Stimulated activated CD4-positive, alpha-beta T cell treated with anti-CD3 and anti-CD28 coated beads, Interleukin-1b, Interleukin-23, amount 100 ng/mL, for 24 hours (primary cell): ENCODE measurements at places on chromosomes 11 and 22.

DNA sequence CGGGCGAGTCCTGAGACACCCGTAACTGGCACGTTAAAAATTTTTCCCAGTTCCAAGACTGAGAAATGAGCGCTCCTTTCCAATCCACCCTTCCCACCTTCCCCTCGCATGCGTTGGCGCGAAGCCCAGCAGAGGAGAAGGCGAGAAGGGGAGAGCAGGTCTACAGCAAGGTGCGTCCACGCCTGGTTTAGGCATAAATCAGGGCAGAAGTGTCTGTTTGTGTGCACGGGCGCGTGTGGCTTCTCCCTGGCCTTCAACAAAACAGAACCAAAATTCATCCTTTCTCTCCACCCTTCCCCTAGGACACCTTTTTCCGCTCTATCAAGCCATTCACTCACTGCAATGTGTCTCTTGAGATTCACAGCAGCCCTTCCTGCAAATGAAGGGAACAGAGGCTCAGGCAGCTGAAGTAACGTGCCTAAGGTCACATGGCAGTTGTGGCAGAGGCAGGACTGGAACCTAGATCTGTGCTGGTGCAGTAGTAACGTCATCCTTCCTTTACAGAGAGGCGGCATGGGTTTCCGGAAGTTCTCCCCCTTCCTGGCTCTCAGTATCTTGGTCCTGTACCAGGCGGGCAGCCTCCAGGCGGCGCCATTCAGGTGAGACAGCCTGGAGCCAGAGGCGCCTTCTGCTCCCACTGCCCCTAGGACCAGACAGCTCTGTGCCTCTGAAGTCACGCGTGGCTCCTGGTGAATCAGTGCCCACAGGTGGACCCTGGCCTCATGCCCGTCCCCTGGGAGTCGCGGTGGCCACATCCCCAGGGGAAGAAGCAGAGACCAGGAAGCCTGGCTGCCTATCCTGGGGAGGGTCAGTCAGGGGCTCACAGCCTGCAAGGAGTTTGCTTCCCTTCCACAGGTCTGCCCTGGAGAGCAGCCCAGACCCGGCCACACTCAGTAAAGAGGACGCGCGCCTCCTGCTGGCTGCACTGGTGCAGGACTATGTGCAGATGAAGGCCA lies 1.1 kb downstream of the CALCB start:
- peak; percentile 79 for DNase-seq

DNA sequence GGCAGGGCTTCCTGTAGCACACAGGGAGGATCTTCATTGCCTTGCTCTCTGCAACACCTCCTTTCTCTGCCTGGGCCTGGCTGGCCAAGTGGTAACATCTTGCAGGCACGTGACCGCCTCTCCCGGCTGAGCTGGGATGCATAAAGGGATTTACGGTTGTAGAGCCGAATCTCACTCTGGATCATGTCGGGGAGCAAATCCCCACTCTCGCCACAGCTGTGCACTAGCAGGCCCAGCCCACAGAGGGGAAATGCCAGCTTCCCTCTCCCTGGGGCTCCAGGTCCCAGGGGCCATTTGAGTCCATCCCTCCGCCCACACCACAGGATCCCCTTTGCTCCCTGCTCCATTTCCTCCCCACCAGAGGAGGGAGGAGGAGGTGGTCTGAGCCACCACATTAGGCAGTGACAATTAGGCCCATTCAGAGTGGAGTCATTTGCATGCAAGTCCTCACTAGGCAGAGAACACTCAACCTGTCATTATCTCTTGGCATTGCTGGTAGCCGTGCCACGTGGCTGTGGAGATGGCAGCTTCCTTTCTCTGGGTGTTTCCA lies 196.7 kb downstream of the DSCAML1 start:
- no peak for DNase-seq

DNA sequence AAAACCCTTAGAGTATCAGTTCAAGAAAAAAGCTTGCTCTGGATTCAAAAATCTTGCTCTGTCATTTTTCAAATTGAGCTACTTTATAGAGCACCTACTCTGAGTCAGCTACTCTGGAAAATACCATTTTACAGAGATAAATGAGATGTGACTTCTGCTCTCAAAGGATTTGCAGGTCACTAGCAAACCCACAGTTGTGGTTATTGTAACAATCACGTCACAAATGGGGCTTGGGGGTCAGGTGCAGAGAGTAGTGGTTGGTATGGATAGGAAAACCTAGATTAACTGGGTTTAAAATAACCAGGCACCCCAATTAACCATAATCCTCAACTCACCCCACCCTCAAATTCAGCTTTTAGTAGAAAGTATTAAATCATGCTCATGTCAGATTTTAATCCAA lies 52.3 kb downstream of the MSANTD4 start:
- DNase-seq: no peak

DNA sequence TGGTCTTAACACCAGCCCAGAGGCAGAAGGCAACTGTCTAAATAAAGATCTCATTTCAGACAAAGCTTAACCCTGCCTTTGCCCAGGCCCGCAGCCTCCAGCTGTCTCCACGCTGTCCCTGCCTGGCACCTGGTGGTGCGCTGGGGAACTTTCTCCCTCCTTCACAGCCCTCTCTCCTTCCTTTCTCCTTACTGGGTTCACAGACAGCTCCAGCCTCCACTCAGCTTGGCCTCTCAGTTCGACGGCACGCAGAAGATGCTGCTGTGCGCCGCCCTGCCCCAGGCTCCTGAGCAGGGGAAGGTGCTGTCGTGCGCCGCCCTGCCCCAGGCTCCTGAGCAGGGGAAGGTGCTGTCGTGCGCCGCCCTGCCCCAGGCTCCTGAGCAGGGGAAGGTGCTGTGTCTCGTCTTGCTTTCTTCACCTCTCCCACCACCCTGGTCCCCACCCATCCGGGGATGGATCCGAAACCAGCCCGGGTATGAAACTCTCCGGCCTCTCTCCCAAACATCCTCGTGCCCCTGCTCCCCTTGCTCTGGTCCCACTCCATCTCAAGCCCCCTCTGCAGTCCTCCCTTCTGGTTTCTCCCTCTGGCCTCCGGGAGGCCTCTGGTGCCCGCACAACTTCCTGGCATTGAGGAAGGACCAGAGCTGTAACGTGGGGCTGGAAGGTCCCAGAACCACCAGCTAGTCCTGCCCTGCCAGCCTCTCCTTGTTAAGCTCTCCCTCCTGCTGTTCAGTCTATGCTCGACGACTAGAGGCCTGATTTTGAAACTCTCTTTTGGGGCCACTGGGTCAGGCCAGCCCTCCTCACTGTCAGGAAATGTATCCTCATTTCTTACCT lies 22.9 kb upstream of the JAM3 start:
- DNase-seq: no peak

DNA sequence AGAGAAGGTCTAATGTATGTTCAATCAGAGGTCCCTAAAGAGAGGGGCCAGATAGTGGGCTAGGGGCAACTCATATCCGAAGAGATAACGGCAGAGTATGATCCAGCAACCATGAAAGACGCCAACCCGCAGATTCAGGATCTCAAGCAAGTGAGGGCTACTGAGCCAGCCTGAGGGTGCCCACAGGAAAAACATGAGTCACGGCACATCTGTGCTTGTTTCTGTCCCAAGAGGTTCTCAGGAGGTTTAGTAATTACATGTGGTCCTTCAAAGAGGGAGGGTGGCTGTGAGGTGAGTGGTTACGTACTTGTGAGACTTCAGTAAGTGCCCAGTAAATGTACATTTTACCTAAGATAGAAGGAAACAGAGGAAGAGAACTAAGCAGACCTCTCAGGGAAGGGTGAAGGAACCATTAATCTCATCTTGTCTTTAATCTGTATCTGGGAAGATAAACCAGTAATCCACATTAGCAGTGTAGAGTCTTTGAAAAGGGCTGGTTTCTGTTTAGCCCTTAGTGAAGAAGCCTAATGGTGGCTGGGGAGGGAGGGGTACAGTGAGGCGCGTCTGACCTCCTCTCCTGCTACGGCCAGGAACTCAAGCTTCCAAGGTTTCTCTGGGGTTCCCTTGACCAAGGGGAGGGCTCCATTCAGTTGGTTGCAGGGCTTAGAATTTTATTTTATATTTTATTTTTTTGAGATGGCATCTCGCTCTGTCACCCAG lies 10.2 kb downstream of the SIRT3 start:
- no peak for DNase-seq

- DNase-seq: peak; percentile 45
Observed at GRCh38 chr11:46537537-46538295, 56.1 kb downstream of the AMBRA1 start.

- DNase-seq: no peak
Observed at GRCh38 chr11:70205766-70206165, 2.7 kb downstream of the FADD start.

- DNase-seq: peak; percentile 76
Observed at GRCh38 chr11:62841361-62842170, 2.2 kb upstream of the WDR74 start.

DNA sequence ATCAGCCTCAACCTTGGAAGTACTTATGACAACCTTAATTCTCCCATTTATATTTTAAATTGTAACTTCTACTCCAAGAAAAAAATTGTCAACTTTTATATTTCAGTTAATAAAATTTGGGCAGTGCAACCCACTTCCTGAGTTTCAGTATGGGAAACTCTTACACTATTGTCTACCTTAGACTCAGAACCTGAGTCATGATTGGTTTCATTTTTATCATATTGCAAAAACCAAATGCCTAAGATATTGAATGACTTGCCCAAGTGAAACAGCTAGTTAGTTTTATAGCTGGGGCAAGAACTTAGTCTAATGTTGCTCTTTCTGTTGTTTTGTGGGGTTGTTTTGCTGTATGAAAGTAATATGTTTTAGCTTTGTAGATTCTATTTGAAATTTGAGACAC lies 334.0 kb upstream of the ARHGAP42 start:
- no peak for DNase-seq

DNA sequence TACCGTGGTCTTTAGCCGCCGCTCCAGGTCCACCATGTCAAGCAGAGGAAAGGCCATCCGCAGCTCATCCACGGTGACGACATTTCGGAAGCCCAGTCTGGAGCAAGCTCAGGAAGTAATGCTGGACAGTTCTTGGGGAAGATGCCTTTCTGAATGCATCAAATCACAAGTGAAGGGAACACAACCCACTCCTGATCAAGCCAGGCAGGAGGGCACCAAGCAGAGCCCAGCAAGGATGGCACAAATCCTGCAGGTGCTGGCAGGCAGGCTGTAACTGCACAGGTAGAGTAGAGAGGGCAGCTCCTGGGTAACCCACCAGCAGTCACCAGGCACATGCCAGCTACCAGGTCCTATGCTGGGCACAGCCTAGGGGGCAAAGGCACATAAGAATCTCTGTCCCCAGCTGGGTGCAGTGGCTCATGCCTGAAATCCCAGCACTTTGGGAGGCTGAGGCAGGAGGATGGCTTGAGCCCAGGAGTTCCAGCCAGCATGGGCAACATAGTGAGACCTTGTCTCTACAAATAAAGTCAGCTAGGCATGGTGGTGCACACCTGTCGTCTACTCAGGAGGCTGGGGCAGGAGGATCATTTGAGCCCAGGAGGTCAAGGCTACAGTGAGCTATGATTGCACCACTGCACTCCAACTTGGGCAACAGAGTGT lies 13.9 kb downstream of the HDHD5 start:
- DNase-seq: no peak

DNA sequence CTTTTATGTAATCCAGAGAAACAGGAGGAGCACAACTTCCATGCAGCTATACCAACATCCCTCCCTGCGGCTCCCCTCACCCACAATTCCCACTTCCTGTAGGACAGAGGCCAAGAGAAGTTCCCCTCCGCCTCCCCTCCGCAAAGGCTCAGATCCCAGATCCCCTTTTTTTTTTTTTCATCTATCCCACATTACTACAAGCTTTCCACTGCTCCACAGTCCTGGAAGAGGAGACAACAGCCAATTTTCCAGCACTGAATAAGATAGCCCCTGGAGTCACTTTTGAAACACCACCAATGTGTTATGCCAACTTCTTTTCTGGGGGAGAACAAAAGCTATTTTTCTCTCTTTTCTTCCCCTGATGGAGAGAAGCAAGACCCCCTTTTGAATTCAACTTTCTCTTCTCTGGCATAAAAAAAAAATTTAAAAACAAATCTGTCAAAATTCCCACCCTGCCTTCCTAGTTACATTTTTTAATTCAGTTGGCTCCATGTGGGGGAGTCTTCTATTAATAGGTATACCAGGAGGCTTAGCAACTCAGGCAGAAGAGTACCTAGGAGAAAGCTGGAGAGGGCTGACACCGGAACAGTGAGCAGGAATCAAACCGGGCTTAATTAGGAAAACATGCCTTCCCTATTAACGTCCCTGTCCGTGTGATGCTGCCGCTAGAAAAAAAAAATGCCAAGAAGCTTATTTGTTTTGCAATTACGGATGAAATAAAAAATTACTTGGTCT lies 543.4 kb downstream of the BUD13 start:
- no peak for DNase-seq

GRCh38 chr11:32583459-32584271 lies at the start of gene EIF3M:
EIF3M (plus strand) TSS chr11:32583831; CDS start chr11:32583888, 57 bp downstream.
- peak; percentile 92 for DNase-seq

DNA sequence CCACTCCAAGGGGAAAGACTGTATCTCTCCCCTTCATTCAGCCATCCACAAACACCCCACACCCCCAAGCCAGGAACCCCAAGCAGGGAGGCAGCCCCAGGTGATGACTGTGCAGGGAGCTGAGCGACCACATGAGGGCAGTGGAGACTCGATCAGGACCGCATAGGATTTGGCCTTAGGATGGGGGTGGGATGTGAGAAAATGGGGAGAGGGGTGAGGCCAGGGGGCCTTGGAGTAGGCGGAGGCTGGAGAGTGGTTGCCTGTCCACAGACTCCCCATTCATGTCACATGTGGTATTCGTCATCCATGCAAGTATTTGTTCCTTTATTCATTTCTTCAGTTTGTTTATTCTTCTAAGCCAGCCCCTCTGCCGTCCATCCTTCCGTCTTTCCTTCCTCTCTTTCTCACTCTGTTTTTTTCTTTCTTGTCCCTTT lies 2.7 kb upstream of the RHOD start:
- no peak for DNase-seq

- DNase-seq: no peak
Observed at GRCh38 chr22:37148742-37149665, 712 bp downstream of the IL2RB start.

DNA sequence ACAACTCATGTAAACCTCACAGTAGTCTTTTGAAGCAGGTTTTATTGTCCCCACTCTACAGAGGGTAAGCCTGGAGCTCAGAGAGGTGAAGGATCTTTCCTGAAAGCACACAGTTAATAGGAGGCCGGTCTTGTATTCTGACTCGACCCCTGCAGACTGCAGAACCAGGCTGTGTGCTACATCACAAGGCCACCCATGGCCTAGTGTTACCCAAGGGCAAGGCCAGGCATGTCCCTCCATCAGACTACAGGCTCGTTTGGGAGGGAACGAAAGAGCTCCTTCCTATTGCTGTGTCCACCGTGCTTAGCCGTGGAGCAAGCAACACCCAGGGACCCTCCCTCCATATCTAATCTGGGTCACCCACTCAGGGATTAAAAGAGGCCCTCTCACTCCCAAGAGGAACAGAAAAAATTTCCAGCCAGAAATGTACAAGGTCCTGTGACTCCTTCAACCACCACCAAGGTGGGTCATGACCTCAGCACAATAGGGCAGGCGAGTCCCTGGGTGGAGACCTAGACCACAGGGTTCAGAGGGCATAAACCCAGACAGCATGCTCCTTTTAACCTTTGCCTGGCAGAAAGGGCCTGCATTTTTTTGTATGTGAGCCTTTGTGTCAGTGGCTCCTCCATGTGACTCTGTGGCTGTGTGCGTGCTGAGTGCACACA lies 6.3 kb upstream of the SMIM35 start:
- no peak for DNase-seq

GRCh38 chr11:103378931-103379330 lies 269.7 kb downstream of the DYNC2H1 start:
- DNase-seq: no peak

- no peak for DNase-seq
Observed at GRCh38 chr11:36142879-36143278, 146.3 kb downstream of the COMMD9 start.
